GM18507 (cell line): ENCODE measurements at places on chromosomes 7 and 10.

DNA sequence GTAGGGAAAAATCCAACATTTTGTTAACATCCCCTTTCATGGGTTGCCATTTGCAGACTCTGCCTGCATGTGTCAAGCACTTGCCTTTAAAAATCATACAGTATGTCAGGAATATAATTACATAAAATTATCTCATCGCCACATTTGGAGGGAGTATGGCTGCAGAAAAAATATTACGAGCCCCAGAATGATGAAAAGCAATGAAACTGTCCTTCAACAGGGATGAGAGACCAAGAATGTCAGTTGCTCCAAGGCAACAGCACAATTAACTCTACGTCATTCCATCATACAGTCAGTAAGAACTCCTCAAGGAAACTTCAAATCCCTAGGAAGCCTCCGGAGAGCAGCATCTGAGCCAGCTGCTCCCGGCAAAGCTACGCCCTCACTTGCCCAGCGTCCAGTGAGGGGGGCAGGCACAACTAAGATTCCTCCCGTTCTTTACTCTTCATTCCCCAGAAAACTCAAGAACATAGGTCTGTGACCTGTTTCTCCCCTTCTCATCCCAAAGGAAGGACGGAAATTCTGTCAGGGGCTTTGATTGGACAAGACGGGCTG, 132.9 kb downstream of the ANLN start:
- DNase-seq = no peak

DNA sequence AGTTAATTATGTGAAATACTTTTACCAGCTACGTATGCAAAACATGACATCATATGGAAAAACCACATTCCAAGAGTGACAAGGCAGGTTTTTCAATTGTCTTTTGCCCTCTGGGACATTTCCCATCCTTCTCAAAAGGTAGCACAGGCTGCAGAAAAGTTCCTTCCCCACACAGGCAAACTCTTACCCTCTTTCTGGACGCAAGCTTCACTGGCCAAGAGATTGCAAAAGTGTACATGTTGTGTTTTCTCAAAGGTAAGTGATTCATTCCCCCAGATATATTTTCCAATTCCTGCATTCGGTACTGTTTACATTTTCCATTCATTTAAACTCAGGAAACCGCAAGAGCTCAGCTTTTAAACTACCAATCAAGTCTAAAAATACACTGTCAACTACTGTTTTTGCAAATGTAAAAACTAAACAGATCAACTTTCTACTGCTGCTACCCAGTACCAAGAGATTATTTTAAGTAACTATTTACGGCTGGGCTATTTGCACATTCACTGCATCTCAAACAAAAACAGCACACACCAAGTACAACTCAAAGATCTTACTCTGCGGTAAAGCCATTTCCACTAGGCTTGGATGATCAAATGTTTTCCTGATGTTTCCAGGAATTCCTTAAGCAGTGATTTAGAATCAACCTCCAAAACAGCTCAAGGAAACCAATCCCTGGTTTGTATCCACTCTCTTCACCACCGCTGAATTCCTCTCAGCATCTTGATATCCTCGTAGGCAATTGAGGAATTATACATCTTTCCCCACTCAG, 233.6 kb upstream of the CCDC6 start:
- no peak for DNase-seq

DNA sequence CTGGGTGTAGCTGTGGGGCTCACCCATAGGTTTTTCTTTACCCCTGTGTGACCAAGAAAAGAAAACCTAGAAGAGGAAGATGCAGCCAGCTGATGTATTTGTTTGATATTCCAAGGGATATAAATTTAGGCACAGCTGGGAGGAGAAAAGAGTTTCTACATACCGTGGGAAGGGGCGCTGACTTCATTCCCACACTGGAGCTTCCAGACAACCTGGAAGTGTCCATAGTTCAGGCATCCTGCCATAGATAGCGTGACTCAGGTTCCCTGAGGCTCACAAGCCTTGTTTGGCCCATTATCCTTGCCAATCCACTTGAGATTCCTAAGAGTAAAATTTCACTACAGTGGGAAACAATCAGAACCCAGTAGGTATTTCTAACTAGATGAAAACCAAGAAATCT, 371.7 kb upstream of the NRP1 start:
- DNase-seq = no peak

GRCh38 chr10:112741830-112742402, 208.1 kb upstream of the TCF7L2 start:
- DNase-seq = no peak

- DNase-seq = no peak
Measured at GRCh38 chr10:24589265-24589664, 134.4 kb downstream of the ARHGAP21 start.

- no peak for DNase-seq
Measured at GRCh38 chr7:79361214-79361613, 92.3 kb downstream of the MAGI2 start.

GRCh38 chr7:106282852-106283251, 1.9 kb downstream of the NAMPT start:
- no peak for DNase-seq
